ENCODE measurements at places on chromosomes 13 and 19.

DNA sequence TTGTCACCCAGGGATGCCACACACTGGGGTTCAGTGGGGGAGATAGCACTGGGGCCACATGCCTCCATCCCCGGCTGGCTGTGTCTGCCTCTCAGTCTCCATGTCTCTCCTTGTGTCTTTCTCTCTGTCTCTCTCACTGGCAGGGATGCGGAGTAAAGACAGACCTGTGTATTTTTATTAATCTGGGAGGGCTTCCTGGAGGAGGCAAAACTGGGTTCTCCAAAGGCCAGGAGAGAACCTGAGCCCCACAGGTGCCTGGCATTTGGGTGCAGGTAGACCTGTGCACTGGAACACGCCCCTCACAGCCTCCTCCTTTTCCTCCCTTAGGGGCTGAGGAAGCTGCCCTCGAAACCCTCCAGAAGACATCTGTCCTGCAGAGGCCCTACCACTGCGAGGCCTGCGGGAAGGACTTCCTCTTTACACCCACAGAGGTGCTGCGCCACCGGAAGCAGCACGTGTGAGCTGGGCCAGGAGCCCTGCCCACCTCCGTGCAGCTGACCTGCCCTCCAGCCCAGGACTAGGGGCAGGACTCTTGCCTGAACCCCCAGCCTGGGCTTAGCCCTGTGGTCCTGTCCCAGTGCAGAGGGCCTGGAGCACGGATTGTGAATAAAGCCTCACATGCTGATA is 32.7 kb downstream of the DHX34 start:
- DNase-seq, result no peak

DNA sequence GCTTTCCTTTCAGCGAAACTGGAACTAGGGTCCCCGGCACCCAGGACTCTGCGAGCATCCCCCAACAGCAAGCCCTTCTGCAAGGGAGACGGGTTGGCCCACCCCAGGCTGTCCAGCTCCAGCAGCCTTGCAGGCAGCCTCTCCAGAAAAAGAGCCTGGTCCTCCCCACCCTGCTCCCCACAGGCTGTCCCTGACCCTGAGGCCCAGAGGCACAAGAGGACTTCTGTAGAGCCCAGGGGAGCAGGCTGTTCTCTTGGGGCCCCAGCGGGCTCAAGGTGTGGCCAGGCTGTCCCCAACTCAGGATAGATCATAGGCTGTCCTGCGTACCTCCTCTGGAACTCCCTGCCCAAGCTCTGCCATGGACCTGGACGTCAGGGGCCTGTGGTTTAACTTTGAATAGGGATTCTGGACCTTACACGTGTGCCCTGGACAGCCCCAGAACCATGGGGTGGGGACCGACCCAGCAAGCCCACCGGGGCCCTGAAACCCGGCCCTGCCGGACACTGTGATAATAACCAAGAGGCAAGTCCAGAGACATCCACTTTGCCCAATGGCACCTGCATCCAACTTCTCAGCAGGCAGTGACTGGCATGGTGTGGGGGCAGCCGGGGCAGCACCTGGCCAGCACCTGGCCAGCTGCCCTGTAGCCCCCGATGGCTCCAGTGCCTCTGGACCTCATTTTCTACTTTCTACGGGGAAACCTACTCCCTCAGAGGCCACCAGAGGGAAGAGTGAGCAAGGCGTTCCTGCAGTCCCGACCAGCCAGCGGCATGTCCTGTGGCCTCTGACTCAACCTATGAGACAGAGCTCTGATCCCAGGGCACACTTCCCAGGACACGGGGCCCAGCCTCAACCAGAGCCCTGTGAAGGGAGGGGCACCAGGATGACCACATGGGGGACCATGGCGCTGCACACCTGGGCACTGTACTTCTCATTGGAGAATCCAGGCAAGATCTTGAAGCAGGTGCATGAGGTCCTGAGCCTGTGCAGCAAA is 50.9 kb upstream of the TPM4 start:
- DNase-seq, result peak; percentile 61

- no peak for DNase-seq
Observed at GRCh38 chr19:17681505-17682125, 6.5 kb downstream of the UNC13A start.

- DNase-seq, result peak; percentile 23
Observed at GRCh38 chr13:23087880-23088279, 92.9 kb upstream of the SGCG start.

GRCh38 chr13:96403241-96403640 is 313.3 kb downstream of the HS6ST3 start:
- DNase-seq, result no peak

DNA sequence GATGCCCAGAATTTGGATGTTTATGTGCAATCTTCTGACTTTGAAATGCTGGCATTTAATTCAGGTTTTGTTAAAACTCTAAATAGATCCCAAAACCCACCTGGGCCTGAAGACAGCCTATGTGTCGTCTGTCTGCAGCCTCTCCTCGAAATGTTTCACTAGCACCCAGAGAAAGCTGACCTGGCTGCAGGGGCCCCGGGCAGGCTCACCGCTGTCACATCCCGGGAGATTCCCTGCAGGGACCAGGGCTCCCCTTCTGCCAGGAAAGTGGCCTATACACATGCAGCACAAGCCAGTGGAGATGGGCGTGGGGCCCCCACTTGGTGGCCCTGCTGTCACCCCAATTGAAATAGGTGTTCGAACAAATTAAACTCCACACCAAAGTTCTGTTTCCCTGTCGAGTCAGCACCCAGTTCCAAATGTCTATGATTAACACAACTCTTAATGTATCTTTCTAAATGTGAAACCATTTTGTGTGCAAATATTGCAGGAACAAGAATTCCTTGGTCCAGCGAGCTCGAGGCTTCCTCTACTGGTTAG is 145.8 kb upstream of the ZNF507 start:
- DNase-seq, result no peak

DNA sequence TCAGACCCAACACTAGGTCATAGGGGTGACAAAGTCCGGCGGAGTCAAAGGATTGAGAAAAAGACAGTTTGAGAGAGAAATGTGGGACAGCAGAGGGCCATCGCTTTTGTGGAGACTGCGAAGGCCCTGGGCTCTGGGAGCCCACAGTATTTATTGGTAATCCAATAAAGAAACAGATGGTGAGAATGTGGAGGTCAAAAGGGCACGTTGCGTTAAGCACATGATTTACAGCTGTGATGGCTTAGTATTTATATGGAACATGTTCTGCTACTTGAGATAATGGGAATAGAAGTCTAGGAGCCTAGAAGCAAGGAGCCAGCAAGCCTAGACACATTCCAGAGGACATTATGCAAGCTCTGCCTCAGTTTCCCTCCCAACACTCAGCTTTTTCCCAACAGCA is 2521.1 kb downstream of the PCDH9 start:
- DNase-seq, result no peak
